ENCODE measurements at places on chromosomes 5 and 9. TPM values are rescaled to one million over a fixed set of nuclear protein-coding genes. Genes with fewer than 3 reads are reported as not detected.

TMEM215 gene
- total RNA-seq, result 3.0 TPM

MARCOL gene
- not detected for total RNA-seq

TRAPPC13 gene
- total RNA-seq, result 16.3 TPM

IFNA17 gene
- total RNA-seq, result not detected

LCN1 gene
- total RNA-seq, result not detected

GRCh38 chr5:5140479-5141338 lies 579 bp downstream of the ADAMTS16 start:
- H3K36me3 ChIP-seq, result peaks cover 3% of the 10 kb centered on the region
- H3K4me1 ChIP-seq, result peaks cover 23% of the 10 kb centered on the region

DNA sequence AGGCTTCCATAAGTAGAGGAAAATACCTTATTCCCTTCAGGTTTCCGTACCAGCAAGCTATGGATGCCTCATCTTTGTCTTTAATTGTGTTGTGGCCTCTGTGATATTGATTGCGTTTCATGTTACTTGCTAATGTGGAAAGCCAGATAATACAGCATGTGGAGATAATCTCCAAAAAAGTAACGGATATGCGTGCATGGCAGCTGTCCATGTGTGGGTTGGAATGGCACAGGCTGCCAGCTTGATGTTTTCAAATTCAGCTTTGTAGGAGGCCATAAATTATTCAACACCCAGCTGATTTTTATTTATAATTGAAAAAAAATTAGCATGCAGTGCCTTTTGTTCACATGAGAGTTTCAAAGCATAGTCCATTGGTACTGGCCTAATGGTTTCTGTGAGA lies 144.9 kb downstream of the GIN1 start:
- H3K27me3 ChIP-seq, result no peaks in the 10 kb centered on the region
- H3K4me3 ChIP-seq, result no peak overlapping the region
- DNase-seq, result peak; percentile 10
- H3K27ac ChIP-seq, result peak overlapping the region; percentile 55
- H3K4me1 ChIP-seq, result peaks cover 9% of the 10 kb centered on the region
- peaks cover 3% of the 10 kb centered on the region for H3K36me3 ChIP-seq

DNA sequence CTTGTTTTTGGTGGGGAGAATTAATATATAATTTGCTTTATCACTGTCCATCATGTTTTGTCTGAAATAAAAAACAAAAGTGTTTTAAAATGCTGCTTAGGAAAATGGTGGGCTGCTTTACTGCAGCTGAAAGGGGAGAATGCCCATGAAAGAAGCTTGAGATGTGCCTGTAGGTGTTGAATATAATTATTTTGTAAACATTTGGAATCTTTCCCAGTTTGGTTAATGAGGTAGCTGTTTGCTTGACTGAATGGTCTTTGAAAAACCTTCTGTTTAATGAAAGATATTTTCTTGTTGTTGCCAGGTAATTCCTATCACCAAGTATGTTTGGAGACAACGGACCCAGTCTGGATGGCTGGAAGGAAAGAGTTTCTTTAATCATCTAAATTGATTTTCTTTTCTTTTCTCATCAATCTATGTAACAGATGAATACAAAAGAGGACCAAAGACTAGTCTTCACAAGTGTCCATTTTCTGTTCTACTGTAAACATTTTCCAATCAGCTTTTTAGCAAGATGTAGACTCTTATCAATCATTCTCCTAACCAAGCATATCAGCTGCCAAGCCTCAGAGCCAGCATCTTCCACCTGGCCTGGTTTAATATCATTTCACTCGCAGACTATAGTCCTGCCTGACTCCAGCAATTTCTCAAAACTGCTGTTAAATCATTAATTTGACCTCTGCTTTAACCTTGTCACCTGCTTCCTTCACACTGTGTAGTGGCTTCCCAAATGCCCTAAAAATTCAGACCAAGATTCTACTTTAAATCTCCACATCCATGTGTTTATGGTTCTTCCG lies 441.2 kb upstream of the CHD1 start:
- no peak overlapping the region for H3K4me3 ChIP-seq
- H3K36me3 ChIP-seq, result no peaks in the 10 kb centered on the region
- no peaks in the 10 kb centered on the region for H3K4me1 ChIP-seq
- H3K27me3 ChIP-seq, result no peaks in the 10 kb centered on the region
- DNase-seq, result no peak

DNA sequence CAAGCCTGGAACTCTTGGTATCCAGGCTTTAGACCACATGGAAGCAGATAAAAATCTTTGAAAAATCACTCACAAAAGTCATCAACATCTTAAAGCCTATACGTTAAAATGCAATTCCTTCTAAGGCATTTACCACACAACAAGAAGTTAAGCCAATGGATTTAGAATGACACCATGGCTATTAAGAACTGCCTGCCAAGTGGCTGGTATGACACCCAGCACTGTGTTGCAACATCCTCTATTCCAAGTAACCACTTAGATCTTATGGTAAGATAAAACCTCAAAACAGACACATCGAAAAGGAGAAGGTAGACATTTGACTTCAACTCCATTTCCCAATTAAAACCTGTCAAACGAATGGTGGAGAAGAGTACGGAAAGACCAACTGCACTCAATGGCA lies 344.2 kb upstream of the SLC30A5 start:
- DNase-seq, result no peak
- peaks cover 3% of the 10 kb centered on the region for H3K27me3 ChIP-seq
- H3K36me3 ChIP-seq, result no peaks in the 10 kb centered on the region

DNA sequence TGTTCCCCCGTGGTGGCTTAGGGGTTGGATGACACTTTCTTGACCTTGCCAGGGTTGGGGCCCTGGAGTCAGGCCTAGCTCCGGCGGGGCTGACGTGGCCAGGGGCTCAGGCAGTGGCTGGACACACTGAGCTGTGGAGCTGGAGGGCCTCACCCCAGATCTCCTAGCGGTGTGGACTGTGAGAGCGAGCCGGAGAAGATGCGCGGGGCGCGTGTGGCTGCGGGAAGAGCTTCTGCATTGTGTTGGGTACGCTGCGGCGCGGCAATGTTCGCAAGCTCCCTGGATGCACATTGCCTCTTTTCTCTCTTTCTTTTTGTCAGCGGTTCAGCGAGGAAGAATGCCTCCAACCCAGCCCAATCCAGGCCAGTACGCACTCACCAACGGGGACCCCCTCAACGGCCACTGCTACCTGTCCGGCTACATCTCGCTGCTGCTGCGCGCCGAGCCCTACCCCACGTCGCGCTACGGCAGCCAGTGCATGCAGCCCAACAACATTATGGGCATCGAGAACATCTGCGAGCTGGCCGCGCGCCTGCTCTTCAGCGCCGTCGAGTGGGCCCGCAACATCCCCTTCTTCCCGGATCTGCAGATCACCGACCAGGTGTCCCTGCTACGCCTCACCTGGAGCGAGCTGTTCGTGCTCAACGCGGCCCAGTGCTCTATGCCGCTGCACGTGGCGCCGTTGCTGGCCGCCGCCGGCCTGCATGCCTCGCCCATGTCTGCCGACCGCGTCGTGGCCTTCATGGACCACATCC lies 4.8 kb downstream of the NR2F1 start:
- H3K4me3 ChIP-seq, result peak overlapping the region; percentile 93
- H3K27ac ChIP-seq, result peak overlapping the region; percentile 75
- DNase-seq, result no peak

DNA sequence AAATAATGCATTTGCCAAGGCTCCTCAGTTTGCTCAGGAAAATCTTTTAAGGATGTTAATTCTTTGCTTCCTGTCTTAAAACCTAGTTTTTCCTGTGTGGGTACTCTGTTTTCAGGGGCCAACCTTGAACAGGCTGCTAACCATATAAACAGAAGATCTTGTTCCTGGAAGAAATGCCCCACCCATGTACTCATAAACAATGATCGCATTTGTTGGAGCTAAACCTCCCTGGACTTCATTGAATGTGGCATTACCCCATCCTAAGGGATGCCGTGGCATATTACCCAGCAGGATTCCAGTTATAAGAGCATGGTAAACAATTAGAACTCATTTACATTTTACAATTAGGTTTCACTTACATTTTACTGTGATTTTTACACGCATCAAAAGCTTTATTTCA lies 436.0 kb downstream of the ZNF608 start:
- no peaks in the 10 kb centered on the region for H3K36me3 ChIP-seq
- no peaks in the 10 kb centered on the region for H3K4me1 ChIP-seq
- no peak overlapping the region for H3K27ac ChIP-seq

DNA sequence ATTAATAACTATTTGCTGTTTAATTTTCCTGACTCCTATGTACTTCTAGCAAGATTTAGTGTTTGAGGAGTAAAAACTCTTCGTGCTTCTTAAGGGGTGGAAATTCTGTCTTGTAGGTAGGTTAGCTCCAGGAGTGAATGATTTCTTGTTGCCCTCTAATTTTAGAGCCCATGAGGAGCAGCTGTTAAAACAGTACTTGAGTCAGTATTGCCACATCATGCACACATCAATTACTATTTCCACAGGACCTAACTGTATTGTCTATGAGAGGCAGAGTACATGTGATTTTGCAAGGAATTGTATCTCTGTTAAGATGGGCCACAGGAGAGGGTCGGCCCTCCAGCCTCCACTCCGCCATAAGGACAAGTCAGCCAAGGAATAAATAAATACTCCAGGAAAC lies 91.2 kb downstream of the PDZD2 start:
- H3K4me1 ChIP-seq, result no peaks in the 10 kb centered on the region
- no peak for DNase-seq
- H3K27me3 ChIP-seq, result no peaks in the 10 kb centered on the region

- H3K27ac ChIP-seq, result peak overlapping the region; percentile 71
- peak; percentile 96 for DNase-seq
- peak overlapping the region; percentile 3 for H3K4me3 ChIP-seq
- no peaks in the 10 kb centered on the region for H3K27me3 ChIP-seq
- H3K36me3 ChIP-seq, result no peaks in the 10 kb centered on the region
Measured at GRCh38 chr9:70954126-70954525, 167.3 kb downstream of the TRPM3 start.

DNA sequence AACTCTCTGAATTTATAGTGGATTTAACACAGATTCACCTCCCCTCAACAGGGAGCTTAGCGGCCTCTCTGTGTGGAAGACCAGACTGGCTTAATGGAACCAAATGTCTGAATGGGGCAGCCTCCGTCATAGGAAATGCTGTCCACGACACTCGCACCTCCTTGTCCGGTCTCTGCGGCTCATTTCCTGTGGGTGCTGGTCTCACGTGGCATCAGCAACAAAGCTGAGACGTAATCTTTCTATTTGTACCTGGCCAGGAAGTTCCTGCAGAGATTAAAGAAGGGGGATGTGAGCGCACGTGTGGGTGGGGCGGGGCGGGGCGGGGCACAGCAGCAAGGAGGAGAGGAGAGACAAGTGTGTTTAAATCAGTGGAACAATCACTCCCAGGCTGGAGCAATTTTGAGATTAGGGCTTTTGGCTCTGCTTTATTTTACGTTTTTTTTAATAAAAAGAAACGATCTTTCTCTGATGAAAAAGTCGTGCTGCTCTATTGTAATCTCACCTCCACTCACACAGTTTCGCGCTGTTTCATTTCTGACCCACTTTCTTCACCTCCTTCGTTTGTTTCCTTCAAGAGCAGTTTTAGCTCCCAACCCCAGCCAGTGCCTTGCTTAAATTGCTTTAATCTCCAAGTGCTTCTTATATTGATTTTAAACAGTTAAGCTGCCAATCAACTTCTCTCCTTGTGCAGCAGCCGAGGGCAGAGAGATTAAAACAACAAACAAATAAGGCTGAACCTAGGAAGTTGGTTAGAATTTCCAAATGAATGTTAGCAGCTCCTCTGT lies 132.2 kb upstream of the ASTN2 start:
- H3K27me3 ChIP-seq, result no peaks in the 10 kb centered on the region
- H3K27ac ChIP-seq, result no peak overlapping the region
- DNase-seq, result no peak
- H3K4me1 ChIP-seq, result no peaks in the 10 kb centered on the region
- H3K36me3 ChIP-seq, result no peaks in the 10 kb centered on the region

GRCh38 chr9:69023650-69024049 lies 9.7 kb upstream of the PRKACG start:
- no peaks in the 10 kb centered on the region for H3K27me3 ChIP-seq
- no peak overlapping the region for H3K4me3 ChIP-seq
- no peak for DNase-seq
- H3K4me1 ChIP-seq, result no peaks in the 10 kb centered on the region

GRCh38 chr5:150570333-150570732 lies 62.4 kb downstream of the NDST1 start:
- H3K36me3 ChIP-seq, result no peaks in the 10 kb centered on the region
- H3K27me3 ChIP-seq, result no peaks in the 10 kb centered on the region
- no peak for DNase-seq
- H3K4me1 ChIP-seq, result peaks cover 6% of the 10 kb centered on the region

GRCh38 chr9:136662656-136663581 lies at the start of gene EGFL7:
EGFL7 (plus strand) TSS chr9:136662916; CDS start chr9:136668283, 5,367 bp downstream.
- H3K4me1 ChIP-seq, result peaks cover 4% of the 10 kb centered on the region
- no peak within 1 kb of the TSS for H3K27ac ChIP-seq
- no peak for DNase-seq
- H3K36me3 ChIP-seq, result no peaks in the 10 kb centered on the region
- H3K4me3 ChIP-seq, result no peak within 1 kb of the TSS

GRCh38 chr5:21070858-21071257 lies 1082.9 kb upstream of the CDH18 start:
- H3K27ac ChIP-seq, result no peak overlapping the region
- H3K27me3 ChIP-seq, result no peaks in the 10 kb centered on the region
- no peaks in the 10 kb centered on the region for H3K4me1 ChIP-seq

GRCh38 chr9:33799928-33800704 lies 4.8 kb downstream of the PRSS3 start:
- no peak overlapping the region for H3K27ac ChIP-seq
- no peak for DNase-seq
- H3K36me3 ChIP-seq, result no peaks in the 10 kb centered on the region
- no peaks in the 10 kb centered on the region for H3K4me1 ChIP-seq

GRCh38 chr9:131447600-131447999 lies 53.7 kb downstream of the PRRC2B start:
- H3K4me1 ChIP-seq, result peaks cover 5% of the 10 kb centered on the region
- DNase-seq, result no peak
- no peaks in the 10 kb centered on the region for H3K27me3 ChIP-seq
- H3K36me3 ChIP-seq, result peaks cover 64% of the 10 kb centered on the region
- H3K4me3 ChIP-seq, result no peak overlapping the region
- no peak overlapping the region for H3K27ac ChIP-seq
